SHP77 treated with DMSO at 0.1 percent for 48 hours (cell line): ENCODE measurements at places on chromosomes 11 and 22.

- no peak for DNase-seq
These were observed 75.3 kb downstream of the KCNQ1 start for GRCh38 chr11:2519862-2520735.

- DNase-seq, result no peak
These were observed 1053.8 kb downstream of the TBC1D22A start for GRCh38 chr22:47816121-47816862.

DNA sequence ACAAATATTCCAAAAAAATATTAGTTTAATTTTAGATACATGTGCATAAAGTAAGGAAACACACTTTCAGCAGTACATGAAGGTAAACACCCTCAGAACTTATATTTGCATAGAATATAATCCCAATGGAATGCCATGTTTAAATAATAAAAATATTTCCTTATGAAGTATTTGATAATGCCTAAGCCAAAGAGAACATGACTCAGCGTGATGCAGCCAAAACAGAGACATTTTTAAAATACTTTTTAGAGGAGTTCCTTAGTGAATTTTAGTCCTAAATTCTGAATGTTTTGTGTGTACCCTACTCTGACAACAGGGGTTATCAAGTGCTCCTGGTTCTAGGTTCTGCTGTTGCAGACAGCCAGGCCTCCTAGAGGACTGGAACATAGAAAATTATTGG lies 39.1 kb upstream of the POU2AF2 start:
- no peak for DNase-seq

- no peak for DNase-seq
These were observed 5.0 kb downstream of the THY1 start for GRCh38 chr11:119417726-119418540.

DNA sequence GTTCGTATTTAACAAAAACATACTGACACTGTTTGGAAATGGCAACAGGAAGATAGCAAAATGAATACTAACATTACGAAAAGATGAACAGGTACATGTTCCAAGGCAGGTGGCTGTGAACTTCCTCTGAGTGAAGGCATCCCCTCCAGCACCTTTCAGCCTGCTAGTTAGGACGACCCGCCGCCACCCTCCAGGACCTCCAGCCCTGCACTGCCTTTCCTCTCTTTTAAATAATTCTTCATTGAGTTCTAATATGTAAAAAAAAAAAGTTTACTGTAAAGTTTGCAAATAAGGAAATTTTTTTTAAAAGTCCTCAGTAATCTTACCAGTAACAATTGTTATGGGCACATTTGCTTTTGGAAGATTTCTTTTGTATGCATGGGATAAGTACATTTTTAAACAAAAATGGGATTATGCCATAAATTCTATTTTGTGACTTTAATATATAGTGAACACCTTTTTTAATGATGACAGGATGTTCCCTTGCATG lies 6.0 kb downstream of the NEAT1 start:
- DNase-seq, result no peak
